ENCODE measurements at places on chromosomes 5 and 9. TPM values are rescaled to one million over a fixed set of nuclear protein-coding genes. Genes with fewer than 3 reads are reported as not detected.

ANKDD1B gene
- total RNA-seq: not detected

GCNT1 gene
- not detected for total RNA-seq

RGS7BP gene
- total RNA-seq: 3.1 TPM

SLC6A3 gene
- not detected for total RNA-seq

ACTBL2 gene
- total RNA-seq: not detected

SLC6A18 gene
- total RNA-seq: not detected

CDC14B gene
- 3.8 TPM for total RNA-seq

CD14 gene
- 0.48 TPM for total RNA-seq

KCNMB1 gene
- not detected for total RNA-seq

CTXN3 gene
- total RNA-seq: not detected

PCDHGA6 gene
- total RNA-seq: 21.6 TPM

SEMA6A gene
- total RNA-seq: 10.6 TPM

NOTCH1 gene
- total RNA-seq: 50.2 TPM

IFNA2 gene
- not detected for total RNA-seq

FBLL1 gene
- 1.0 TPM for total RNA-seq

VDAC1 gene
- total RNA-seq: 367 TPM

NME5 gene
- total RNA-seq: 0.72 TPM

CCL27 gene
- total RNA-seq: not detected

TAS2R1 gene
- not detected for total RNA-seq

GRIN3A gene
- total RNA-seq: not detected

OR1J2 gene
- total RNA-seq: not detected

PCDHA4 gene
- 0.58 TPM for total RNA-seq

PTGDS gene
- not detected for total RNA-seq

MAST4 gene
- 4.7 TPM for total RNA-seq

DAPK1 gene
- total RNA-seq: 380 TPM

GNA14 gene
- total RNA-seq: 3.8 TPM

RC3H2 gene
- total RNA-seq: 70.2 TPM

BSPRY gene
- not detected for total RNA-seq

N4BP3 gene
- 0.73 TPM for total RNA-seq

TEX48 gene
- total RNA-seq: not detected

FCN2 gene
- total RNA-seq: not detected

PCAT7 gene
- 0.17 TPM for total RNA-seq

KIF4B gene
- total RNA-seq: 0.79 TPM

MEIKIN gene
- total RNA-seq: not detected

TCF7 gene
- total RNA-seq: 2.4 TPM

MARVELD2 gene
- total RNA-seq: 0.39 TPM

CAMK2A gene
- not detected for total RNA-seq

AKNA gene
- 28.8 TPM for total RNA-seq

ZNF454 gene
- 3.4 TPM for total RNA-seq

CXCL14 gene
- not detected for total RNA-seq

CCNJL gene
- 7.6 TPM for total RNA-seq

BTNL8 gene
- total RNA-seq: not detected

LHX3 gene
- 0.11 TPM for total RNA-seq

CCIN gene
- not detected for total RNA-seq

BICD2 gene
- 44.3 TPM for total RNA-seq

RANBP3L gene
- total RNA-seq: not detected

NR3C1 gene
- total RNA-seq: 15.3 TPM

ARL14EPL gene
- total RNA-seq: not detected

WDR38 gene
- total RNA-seq: not detected

FAM78A gene
- total RNA-seq: 1.7 TPM

ACSL6 gene
- total RNA-seq: not detected

Measured in A673 (cell line).